ENCODE measurements at places on chromosomes 7 and 10. TPM values are rescaled to one million over a fixed set of nuclear protein-coding genes. Genes with fewer than 3 reads are reported as not detected.

GRCh38 chr7:79217468-79217867 is 236.0 kb downstream of the MAGI2 start:
- no peak for DNase-seq

DNA sequence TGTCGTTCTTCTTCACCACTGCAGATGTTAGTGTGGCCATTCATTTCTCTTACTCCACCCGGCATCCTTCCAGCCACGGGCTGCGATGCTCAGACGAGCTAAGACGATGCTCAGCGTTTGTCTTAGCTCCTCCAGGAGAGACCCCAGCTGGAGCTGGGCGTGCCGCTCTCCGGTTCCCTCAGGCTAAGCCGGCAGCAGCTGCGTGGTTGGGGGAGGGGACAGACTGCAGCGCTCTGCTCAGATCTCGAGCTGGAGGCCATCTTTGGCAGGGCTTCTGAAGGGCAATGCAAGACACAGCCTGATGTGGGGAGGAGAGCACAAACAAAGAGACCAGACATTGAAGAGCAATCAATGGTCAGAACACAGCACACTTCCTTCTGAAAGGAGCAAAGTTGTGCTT is 4.8 kb downstream of the INA start:
- DNase-seq: no peak

GRCh38 chr7:82594665-82595064 is 151.1 kb upstream of the CACNA2D1 start:
- DNase-seq: no peak

The OPN1SW gene
- not detected for total RNA-seq

DNA sequence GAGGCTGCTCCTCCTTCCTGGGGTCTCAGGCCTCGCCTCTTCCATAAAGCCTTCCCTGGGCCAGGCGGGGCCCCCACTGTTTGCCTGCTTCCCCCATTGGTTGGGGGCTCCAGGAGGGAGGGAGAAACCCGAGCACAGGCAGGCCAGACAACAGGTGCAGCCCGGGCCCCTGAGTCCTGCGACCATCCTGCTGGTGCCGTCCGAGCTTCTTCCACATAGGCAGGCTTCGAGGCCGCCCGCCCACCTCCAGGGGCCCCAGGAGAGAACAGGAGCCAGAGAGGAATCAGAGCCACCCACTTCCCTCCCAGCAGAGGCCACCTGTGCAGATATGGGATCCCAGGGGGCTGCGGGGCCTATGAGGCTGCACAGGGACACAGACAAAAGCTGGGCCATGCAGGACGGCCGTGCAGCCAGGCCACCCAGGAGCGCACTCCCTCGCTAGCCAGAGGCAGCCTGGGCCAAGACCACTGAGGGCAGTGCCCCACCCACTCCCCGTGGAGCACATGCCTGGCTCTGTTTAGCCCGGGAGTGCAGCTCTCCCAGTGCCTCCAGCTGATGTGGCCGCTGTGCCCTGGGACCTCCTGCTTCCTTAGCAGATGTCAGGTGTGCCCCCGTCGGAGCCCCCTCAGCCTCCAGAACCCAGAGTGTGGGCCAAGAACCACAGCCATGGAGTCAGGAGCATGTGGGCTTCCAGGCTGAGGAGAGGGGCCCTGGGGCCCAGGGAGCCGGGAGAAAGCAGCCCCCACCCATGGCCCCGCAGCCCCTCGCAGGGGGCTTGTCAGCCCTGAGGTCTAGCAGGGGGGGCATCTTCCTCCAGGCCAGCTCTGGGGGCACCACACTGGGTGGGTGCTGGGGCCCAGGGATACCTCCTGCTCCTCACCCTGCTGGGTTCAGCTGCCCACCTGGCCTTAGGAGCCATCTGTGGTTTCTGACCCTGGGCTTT is 59.9 kb upstream of the INPP5A start:
- no peak for DNase-seq

The LBX1 gene
- not detected for total RNA-seq

- no peak for DNase-seq
These were observed 58.6 kb upstream of the RELN start for GRCh38 chr7:104048055-104048454.

DNA sequence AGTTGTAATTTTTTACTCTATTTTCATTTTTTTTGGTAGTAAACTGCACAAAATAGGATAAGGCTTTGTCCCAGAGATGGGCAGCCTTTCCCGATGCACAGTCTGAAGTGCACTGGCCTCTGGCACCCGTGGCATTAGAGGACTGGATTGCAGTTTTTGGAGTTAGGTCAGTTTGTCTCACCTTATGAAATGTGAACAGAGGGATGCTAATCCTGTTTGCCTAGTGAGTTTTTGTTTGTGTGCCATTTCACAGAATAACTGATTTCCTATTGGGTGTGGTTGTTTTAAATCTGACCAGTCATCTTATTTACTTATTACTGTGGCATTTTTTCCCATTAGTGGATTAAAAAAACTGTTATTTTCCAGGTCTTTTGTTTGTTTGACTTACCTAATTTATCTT is 109.5 kb upstream of the GATA3 start:
- DNase-seq: no peak

The MACC1 gene
- 0.06 TPM for total RNA-seq

GRCh38 chr10:122098924-122099323 is 110.0 kb downstream of the TACC2 start:
- DNase-seq: no peak

GRCh38 chr7:41067576-41067975 is 635.3 kb downstream of the INHBA start:
- no peak for DNase-seq

DNA sequence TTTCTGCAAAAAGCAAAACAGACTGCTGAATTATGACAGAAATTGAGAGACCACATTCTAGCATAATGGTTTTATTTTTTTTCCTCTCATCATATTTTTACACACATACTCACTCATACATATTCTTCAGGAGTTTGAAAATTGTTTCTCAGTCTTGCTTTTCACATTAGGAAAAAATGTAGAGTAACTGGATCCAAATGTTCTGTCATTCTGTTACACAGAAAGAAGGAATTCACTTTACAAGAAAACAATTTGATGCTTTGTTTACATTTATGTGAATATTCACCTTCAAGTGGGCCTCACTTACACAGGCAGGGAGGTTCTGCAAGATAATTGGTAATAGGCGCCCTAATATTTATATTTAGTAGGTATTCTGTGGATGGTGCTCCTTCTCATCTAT is 82.0 kb downstream of the ARL4A start:
- no peak for DNase-seq

DNA sequence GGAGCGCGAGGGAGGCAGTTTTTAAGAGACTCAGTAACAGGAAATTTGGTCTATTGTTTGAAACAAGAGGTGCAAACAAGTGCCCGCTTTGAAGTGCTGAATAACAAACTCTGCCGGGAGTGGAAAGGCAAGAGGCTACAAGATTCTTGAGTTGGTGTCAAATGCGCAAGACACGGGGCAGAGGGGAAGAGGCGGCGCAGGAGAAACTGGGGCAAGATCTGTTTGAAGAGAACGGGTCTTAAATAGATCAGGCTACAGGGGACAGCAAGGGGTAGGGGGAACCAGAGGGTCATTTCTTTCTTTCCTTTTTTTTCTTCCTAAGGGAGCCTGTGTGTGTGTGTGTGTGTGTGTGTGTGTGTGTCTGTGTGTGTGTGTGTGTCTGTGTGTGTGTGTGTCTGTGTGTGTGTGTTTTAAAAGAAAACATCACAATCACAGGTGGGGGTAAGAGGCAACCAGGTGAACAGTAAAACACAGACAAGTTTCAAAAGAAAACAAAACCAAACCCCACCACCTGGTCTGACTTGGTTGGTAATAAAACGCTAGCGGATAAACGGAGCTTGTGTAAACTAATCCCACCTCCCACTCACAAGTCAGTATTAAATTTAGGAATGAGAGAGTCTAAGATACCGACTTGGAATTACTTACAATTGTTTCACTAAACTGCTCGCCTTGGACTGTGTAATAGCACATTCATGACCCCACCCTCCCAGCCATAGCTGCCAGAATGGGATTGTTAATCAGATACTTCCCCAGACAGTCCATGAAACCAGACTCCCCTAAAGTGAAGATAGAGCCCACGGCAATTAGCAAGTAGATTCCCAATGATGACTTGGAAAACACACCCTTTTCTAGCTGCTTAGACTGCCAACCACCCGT is 13.1 kb upstream of the CUX1 start:
- DNase-seq: no peak

DNA sequence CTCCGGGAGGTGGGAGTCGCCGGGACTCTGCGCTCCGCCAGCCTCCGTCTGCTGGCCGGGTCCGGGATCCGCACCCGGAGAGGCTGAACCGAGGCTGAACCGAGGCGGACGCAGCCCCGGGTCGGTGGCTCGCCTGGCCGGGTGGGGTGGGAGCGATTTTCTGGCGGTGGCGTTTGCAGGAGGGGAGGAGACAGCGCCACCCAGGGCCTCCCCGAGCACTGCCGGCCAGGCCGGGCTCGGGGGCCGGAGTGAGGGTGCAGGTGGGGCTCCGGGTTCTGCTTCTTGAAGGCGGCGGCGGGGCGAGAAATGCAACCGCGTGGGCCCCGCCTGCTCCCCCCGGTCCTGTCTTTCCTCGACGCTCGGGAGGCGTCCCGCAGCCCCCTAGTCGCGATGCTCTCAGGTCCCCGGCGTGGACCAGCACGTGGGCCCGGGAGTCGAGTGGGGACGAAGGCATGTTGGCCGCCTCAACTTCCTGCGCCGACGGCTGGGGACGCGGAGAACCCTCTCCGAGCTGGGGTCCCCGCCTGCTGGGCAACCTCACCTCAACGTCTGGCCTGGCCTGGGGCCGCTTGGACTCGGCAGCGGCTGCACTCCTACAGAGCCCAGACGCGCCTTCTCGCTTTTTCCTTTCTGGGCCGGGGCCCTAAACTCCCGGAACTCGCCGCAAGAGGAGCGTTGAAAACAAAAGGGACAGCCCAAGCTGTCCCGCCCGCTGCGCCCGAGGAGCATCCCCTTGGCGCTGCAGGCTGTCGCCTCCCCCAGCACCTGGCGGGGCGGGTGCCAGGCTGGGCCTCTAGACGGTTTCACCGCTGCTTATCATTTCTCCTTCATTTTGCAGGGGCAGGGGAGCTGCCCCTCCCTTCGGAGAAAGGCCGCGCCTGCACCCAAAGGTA is 25.2 kb upstream of the VAX1 start:
- no peak for DNase-seq

DNA sequence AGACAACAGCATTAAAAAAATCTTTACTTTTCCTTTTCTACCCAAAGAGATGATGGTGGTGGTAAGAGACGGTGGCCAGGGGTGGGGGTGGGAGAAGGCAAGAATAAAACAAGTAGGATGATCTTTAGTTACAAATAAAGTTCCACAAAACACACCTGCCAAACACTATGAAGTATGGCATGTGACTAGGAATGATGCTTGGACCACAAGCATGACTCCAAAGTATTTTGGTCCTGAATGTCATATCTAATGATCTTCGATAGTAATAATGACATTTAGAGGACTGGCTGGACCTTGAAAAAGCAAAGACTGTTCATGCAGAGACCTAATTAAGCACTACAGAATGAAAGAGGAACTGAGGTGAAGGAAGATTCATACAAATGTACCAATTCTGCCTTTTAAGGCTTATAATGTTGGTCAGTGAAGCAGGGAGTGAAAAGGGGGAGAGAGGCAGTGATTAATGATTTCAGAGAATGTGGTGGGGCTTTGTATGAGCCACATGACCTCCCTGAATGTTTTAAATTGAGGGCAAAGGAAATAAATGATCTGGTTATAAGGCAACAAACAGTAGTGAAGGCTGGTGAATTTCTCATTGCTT is 29.6 kb upstream of the DKK1 start:
- no peak for DNase-seq

DNA sequence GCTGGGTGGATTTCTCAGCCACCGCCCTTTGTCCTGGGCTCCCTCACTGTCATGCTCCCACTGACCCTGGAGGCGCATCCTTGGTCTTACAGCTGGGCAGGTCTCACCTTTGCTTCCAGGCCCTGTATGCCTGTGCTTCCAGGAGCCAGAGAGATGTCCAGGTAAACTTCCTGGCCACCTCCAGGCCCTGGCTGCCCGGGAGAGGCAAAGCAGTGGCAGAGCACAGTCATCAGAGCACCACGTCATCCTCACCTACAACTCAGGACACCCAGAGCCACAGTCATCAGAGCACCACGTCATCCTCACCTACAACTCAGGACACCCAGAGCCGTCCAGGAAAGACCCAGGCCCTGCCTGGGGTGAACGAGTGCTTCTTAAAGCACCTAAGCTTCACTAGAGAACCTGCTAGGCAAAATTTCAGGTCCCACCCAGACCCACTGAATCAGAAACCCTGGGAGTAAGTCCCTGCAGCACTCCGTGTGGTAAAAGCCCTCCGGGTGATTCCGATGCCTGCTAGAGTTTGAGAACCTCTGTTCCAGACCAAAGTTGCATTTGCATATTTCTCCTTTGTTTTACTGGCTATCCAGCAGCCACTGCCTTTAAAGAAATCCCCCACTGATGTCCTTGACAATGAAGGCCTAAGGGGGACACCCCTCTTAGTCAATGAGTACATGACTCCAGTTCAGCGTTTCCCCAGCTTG is 62.3 kb downstream of the DLG5 start:
- DNase-seq: no peak

DNA sequence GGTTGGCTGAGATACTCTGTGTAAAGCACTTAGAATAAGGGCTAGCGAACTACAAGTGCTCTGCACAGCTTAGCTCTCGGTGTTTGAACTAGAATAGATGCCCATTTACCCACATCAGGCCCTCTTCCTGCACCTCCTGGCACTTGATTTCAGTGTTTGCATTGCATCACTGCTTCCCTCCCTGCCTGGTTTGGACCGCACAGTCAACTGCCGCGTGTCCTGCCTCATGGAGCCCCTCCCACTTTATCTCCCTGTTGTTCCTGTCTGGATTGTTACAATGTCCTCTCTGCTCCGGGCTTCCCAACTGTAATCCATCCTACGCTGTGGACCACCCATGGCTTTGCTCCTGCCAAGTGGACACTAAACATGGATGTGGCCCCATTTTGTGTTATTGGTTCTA is 2.3 kb downstream of the FAM107B start:
- peak; percentile 39 for DNase-seq

DNA sequence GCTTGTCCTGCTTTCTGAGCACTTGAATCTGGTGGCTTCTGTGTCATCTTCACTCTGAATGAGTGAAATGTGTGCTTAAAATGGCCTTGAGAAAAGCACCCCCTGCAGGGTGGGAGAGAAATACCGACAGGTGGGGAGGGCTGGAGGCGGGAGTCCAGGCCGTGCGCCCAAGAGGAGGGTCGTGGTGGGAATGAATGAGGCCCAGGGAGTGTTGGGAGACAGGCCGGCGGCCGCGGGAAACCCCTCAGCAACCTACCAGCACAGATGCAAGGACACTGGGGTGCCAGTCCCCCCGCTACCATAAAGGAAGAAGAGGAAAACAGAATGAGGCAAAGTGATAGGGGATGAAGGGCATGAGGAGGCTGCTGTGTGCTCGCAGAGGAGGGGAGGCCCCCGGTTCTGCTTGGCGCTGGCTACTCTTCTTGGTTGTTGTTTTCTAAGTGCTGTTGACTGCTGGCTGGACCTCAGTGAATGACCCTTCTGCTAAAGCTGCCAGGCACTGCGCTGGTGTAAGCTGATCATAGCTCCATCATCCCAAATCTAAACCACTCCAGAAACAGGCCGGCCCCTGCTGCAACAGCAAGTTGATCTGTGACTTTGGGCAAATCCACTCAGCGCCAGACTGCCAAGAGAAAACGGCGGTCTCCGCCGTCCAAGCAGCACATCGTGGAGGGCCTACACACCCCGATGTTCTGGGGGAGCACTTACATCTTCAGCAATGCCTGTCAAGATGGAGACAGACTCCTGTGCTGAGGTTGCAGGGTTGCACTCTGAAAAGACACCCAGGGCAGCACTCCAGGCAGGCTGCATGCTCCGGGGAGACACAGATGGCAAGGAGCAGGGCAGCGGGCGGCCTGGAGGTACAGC is 378.5 kb downstream of the DNAJB6 start:
- no peak for DNase-seq

- no peak for DNase-seq
These were observed 4.2 kb downstream of the LIPF start for GRCh38 chr10:88668465-88668864.

Measured in left cardiac atrium (tissue), 4 donors.